LNCaP clone FGC (cell line): ENCODE measurements at places on chromosomes 2 and 18.
A peak's percentile ranks its signal among the peaks of the same experiment; 100 is the strongest.

- no peak for DNase-seq
Measured at GRCh38 chr2:31567679-31568078, 13.1 kb downstream of the SRD5A2 start.

DNA sequence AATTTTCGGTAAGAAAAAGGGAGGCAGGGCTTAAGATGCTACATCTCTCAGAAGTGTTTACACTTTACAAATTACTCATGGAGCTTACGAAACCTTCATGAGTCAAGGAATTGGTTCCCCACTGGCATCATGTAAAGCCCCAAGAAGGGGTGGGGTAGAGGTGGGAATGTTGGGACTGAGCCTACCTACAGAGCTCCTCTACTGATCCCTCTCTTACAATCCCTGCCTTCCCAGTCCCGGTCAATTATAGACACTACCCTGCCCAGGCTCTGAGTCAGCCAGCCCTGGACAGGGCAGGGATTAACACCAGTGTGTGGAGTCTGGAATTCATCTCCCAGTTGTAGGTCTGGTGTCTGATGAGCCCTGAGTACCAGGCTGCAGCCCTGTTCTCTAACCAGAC lies 248.9 kb downstream of the PAX3 start:
- DNase-seq = no peak

DNA sequence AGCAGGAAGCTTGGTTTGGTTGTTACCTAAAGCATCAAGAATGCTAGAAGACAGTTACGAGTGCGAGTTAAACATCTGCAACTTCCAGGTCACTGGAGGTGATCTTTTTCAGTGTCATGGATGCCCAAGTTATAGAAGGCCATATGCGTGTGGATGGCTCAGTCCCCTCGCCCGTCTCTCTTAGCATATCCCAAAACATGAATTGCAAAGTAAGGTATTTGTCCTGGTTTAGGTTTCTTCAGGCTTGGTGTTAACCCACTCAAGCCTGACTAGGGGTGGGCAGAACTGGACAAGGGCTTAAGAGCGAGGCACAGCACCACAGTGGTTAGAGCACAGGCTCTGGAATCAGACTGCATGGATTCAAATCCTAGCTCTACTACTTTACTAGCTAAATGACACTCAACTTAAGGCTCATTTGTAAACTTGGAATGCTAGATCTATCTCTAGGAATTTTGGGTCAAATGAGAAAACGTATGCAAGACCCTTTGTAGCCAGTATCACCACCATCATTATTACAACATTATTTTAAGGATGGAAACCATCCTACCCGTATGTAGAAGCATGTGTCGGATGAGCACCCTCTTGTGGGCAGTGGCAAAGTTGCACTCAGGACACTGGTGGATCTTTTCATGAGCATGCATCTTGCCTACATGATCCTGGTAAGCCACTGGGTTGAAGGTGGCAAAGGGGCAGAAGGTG lies 11.2 kb downstream of the ZNF142 start:
- no peak for DNase-seq

- no peak for DNase-seq
Measured at GRCh38 chr2:136362676-136363390, 244.9 kb upstream of the CXCR4 start.

- DNase-seq = no peak
Measured at GRCh38 chr18:65409261-65409660, 341.6 kb upstream of the CDH7 start.

DNA sequence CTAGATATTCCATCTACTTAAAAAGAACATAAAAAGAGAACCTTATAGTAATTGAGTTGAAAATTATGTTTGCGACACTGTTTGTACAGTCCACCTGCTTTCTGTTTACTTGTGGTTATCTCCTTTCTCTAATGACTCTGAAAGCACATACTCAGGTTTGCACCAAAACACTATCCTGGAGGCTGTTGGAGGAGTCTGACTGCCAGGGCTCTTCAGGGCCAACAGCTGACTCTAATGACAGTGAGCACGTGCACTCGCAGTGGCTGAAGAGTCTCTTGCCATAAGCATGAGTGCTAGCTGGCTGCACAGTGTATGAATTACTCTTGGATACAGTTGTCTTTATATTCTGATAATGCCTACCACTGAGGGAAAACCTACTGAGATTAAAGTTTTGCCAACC lies 16.7 kb upstream of the GLS start:
- DNase-seq = no peak

- no peak for DNase-seq
Measured at GRCh38 chr2:217970206-217970605, 32.6 kb downstream of the TNS1 start.

- DNase-seq = no peak
Measured at GRCh38 chr18:9140381-9140780, 3.8 kb downstream of the ANKRD12 start.

DNA sequence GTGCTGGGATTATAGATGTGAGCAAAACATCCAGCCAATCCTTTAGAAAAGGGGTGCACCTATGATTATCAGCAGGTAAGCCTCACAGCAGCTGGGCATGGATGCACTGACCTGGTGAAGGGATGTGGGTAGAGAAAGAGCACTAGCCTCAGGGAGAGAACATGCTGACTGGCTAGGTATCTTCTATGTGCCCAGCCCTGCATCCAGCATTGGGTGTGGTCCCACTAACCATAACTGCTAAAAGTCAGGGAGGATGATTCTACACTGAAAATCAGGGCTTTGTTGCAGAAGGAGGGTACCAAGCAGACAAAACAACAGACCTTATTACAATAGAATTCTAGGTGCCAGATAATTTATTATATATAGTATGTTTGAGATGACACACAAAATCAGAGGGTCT lies 21.1 kb upstream of the RGPD8 start:
- DNase-seq = no peak

DNA sequence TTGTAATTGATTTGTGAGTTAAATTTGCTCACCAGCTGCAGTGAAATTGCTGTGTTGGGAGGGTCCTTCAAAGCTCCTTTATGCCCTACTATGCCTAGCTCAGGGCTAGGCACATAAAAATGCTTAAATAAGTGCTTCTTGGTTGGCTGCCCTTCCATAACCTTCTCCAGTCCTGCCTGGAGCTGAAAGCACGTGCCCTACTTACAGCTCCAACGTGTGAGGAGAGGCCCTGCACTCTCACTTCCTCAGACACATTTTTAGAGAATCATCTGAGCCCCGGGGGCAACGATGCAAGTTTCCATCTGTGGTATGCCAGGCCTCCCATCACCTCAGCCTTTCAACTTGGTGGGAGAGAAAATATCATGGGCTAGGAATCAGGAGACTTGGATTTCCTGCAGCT lies 202.7 kb downstream of the BCL11A start:
- DNase-seq = no peak

DNA sequence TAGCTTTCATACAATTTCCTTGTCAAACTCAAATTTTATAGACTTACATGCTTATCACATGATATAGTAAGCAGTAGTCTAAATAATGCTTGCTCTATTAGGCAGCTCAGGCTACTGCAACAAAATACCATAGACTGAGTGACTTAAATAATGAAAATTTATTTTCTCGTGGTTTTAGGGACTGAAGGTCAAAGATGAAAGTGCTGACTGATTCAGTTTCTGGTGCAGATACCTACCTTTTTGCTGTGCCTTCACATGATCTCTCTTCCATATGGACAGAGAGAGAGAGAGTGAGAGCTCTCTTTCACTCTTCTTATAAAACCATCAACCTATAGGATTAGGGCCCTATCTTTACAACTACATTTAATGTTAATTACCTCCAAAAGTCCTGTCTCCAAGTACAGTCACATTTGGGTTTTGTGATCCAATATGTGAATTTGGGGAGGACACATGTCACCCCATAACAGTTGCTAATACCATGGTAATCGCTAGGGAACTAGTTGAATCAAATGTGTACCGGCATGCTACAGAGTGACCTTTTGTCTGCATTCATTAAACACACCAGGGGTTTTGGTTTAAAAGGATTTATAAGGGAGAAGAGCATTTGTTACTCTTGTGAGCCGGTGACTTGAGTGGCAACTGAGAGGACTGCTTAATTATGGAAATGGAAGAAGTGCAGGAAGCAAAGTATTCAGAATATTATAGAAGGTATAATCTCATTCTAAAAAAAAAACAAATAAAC lies 723.4 kb upstream of the LRRTM4 start:
- no peak for DNase-seq

DNA sequence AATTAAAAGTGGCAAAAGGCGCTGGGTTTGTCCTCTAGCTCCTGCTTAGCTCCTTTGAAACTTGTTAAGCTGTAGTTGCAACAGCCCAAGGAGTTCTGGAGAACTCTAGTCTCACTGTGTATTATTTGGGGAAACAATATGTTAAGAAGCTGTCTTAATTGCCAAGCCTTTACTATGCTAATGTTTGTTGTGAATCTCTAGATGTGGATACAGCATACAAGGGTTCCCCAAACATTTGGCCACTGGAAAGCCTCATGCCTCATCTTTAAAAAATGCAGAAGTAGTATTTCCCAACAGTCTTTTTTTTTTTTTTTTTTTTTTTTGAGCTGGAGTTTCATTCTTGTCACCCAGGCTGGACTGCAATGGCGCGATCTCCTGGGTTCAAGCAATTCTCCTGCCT lies 236.7 kb downstream of the PRKCE start:
- DNase-seq = no peak

- peak; percentile 18 for DNase-seq
Measured at GRCh38 chr18:11268153-11268552, 118.8 kb upstream of the PIEZO2 start.

DNA sequence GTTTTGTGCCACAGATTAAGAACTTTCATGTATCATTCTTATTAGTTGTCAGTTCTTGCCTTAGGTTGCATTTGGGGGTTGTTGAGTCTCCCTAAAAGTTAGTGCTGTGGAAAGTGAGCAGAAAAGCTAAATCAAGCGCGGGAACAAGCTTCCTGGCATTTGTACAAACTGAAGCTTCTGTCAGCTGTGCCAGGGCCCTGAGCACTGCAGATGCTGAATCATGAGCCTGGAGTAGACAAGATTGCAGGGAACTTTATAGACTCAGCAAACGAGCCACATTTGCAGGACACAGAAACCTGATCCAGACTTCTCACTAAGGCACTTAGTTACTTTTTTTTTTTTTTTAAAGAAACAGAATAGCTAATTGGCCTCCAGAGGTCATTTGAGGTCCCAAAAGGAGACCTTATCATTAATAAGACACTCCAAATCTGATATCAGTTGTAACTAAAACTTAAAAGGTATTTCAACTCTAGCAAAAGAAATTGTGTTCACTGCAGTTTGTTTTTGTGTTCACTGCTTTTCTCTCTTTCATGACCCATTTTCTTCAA lies 88.7 kb downstream of the ADAM23 start:
- DNase-seq = peak; percentile 34

DNA sequence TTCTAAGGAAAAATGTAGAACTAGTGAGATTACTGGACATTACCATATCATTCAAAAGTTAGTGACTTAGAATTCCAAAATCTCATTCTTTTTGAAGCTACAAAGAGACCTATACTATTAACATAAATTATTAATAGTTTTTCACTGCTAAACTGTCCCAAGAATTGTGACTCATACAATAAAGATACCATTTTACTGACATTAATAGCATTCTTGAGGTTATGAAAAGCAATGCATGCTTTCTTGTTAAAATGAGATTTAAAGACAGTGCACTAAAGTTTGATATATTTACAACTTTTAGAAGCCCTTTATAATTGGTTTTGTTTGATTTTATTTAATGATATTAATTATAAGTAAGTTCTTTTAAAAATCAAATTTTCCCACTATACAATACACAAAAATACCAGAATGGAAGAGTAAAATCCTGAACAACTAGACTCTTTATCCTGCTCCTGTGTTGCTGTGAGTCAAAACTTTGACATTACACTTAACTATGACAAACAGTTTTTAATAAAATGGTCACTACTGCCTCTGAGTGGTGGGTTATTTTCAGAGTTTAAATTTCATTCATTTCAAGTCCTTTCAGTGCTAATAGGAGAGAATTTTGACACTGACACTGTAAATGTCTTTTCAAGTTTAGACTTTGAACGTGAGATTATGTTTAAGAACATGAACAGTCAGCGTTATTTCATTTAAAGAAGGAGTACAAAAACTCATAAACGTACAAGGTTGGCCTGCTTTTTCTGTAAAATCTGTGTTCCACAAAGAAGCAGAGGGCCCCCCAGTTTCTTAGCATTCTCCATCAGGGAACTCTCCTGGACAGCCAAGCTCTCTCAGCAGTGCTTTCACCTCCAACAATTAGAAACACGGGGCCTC lies 54.5 kb downstream of the FAM124B start:
- no peak for DNase-seq

DNA sequence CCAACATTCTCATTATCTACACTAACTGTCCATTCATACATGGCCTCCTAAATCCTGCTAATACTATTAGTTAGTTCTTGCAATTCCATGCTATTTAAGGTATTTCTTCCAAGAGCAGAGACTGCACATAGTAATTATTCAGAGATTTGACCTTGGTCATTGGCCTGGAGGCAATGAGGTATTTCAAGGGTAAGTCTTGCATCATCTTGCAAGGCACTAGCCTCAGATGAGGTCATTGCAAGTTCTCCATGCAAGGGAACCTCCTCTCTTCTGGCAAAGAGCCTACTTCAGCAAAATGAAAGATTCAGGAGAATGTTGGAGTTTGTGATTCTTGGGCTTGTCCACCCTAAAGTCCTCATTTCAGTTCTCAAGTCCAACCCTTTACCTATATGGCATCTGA lies 48.5 kb upstream of the IKZF2 start:
- DNase-seq = no peak

GRCh38 chr2:17804358-17804757 lies 11.9 kb upstream of the MSGN1 start:
- DNase-seq = no peak

GRCh38 chr18:46867367-46868143 lies 49.8 kb downstream of the PIAS2 start:
- DNase-seq = no peak

- no peak for DNase-seq
Measured at GRCh38 chr2:122261911-122262310, 506.5 kb downstream of the TSN start.
